ENCODE measurements at places on chromosomes 2 and 18.

DNA sequence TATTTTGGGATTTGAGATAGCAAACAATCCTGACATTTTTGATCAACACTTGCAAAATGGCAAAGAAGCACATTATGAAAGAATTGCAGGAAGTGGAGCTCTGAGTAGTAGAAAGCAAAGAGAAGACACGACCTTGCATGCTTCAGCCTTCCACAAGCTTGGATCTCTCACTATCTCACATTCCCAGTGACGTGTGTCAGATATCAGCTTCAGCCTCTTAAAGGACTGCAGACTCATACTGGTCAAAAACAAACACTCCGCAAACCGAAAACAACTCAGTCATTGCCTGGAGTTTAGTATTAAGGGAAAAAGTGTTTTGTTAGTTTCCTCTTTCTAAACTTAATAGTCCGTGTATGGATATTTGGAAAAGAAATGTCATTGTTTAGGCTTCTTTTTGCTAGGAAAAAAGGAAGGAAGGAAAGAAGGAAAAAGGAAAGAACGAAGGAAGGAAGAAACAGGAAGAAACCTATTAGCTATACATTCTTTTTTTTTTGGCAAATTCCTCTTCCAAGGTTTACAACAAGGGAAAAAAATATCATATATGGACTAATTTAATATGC is 32.6 kb upstream of the SLC40A1 start:
- DNase-seq = peak; percentile 89

- DNase-seq = peak; percentile 53
These were observed at the start of gene SEMA4C for GRCh38 chr2:96869822-96870625. Gene SEMA4C (minus strand): TSS chr2:96870080. CDS start chr2:96867886, 2,194 bp downstream.

DNA sequence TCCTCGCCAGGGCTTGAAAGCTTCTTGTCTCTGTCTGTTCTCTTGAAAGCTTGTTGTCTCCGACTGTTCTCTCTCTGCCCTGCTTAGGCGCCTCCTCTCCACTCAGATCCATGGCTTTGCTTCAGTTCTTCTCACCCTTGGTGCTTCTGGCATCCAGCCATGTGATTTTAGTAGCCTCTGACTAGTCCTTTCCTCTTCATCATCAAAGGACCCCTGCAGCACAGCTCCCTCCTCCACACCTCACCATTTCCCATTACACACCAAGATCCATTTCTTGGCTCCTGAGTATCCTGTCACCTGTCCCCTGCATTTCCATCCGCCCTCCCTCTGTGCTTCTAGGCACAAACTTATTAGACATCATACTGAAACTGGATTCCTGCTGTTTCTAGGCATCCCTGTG is 59.4 kb downstream of the ZNF236 start:
- no peak for DNase-seq

GRCh38 chr2:86344404-86344803 is 7.0 kb upstream of the REEP1 start:
- no peak for DNase-seq

DNA sequence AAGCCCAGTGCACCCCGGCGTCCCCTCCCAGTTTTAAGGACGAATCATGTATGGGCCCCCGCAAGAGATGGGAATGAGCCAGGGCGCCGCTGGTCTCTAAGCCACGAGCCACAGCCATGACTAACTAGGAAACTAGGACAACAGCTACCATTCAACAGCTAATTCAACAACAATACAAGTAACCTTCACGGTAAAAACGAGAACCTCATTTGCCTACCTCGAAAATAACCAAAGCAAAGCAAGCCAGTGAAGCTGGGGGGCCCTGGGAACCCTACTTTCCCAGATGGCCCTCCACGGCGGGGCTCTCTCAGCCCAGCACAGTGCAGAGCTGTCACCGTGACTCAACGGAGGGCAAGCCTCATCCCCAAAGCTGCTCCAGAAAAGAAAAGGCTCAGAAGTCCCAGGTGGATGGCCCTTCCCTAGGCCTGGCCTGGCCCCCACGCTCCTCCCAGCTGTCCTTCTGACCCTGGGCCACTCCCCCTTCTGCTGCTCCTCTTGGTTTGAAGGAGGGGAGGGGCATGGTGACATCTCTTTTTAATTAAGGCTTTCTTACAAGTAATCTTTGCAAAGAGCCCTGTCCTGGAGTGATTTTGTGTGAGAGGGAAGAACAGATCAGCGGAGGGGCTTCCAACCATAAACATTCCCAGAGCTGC is 126.3 kb downstream of the HDAC4 start:
- DNase-seq = peak; percentile 59

DNA sequence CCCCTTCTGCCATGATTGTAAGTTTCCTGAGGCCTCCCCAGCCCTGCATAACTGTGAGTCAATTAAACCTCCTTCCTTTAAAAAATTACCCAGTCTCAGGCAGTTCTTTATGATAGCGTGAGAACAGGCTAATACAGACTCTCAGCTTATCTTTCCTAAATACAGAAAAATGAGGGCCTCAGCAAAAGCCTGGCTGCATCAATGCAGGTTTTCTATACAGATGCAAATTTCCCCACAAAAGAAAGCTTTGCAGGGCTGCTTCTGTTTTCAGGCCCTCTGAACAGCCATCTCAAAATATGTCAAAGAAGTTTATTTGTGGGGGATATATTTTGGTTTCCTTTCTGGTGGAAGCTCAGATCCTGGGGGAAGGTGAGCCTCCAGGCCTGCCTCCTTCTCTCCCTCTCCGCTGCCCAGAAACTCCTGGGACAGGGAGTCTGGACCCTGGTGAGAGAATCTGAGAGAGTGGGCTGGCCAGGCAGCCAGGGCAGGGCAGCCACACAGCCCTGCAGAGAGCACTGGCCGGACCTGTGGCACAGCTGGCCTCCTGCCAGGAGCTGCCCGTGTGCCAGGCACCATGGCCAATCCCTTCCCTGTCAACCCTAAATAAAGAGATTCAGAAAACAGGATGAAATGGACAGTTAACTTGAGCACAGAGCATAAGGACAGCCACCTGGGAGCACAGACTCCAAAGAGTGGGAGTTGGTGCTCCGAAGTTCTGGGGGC is 21.6 kb upstream of the AGXT start:
- DNase-seq = no peak

DNA sequence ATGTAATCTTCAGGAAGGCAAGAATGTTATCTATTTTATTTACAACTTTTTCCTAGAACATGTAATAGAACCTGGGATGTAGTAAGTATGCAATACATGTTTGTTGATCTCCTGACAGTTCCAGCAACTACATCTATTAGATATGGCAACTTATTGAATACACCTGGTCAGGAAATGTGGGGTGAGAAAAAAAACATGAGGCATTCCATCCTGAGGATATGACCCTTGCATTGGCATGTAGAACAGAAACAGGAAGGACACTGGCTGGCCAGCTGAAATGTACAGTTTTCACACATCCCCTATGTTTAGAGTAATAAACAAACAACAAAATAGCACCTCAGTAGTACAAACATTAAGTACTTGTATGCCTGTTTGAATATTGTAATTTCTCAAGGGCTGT is 272.6 kb upstream of the NT5C1B start:
- no peak for DNase-seq

- no peak for DNase-seq
These were observed 16.8 kb upstream of the TMEM131 start for GRCh38 chr2:98012561-98012991.

- DNase-seq = no peak
These were observed 275.0 kb downstream of the MREG start for GRCh38 chr2:215738351-215738750.

DNA sequence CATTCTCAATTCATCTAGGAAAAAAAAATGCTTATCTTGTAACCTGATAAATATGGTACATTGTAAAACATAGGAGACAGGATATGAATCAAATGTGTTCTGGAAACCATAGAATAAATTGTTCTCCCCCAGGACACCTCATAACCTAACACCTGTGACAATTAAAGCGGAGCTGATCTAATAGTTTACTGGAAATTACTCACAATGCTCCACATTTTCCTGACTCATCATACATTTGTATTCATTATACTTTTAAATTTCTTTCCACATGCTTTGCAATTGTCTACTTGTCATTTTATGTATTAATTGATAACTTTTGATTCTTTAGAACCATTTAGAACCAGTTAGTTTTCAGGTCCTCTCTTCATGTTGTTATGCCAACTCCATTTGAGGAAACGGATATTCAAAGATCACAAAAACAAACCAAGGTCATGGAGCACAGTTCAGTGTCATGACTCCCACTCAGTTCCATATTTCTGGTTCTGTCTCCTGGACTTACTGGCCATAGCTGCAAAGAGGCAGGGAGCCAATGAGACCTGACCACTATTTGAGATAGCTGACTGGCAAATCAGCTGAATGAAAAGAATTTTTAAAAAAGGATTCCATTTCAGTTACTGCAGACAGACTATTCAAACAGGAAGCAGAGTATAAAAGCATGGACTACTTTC is 128.5 kb downstream of the CALCRL start:
- peak; percentile 71 for DNase-seq

DNA sequence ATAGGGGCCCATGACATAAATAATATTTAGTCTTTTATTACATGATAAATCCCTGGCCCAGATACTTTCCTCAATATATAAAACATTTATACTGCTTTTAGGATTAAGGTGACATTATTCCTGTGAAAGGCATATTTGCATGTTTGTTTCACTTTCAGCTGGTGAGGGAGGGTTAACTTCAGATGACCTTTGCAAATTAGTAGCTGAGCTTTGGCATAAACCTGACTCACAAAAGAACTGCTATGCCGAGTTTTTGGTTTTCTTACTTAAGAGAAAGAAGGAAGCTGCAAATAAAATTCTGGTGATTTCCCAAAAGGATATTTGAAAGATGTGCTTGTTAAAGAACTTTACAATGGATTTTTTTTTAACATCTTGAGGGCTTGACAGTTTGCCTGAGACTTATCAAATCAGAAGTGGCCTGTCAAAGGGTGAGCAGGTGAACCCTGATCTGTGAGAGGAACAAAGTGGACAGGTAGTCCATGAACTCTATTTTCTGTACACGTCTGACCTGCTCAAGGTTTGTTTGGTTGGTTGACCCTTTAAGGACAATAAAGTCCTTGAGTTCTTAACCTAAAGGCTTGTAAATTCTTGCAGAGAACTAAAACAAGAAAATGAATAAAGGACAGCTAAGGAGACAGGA is 93.5 kb downstream of the FAM124B start:
- no peak for DNase-seq

DNA sequence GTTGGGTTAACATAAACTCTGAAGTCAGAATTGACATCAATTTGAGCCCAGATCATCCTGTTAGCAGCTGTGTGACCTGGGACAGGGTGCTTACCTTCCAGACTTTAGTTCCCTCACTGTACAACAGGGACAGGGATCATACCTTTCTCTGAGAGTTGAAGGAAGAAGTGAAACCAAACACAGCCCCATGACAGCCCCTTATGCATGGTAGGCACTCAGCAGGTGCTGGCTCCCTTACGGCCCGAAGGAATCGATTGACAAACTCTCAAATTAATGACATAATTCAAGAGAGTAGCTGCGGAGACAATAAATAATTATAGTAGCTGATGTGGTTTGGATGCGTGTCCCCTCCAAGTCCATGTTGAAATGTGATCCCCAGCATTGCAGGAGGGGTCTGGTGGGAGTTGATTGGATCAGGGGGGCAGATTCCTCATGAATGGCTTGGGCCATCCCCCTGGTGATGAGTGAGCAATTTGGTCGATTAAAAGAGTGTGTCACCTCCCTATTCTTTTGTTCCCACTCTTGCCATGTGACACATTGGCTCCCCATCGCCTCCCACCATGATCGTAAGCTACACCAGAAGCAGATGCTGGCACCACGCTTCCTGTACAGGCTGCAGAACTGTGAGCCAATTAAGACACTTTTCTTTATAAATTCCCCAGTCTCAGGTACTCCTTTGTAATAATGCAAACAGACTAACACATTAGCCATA is 72.4 kb downstream of the ODC1 start:
- DNase-seq = no peak

GRCh38 chr2:135561925-135562324 is 30.6 kb downstream of the R3HDM1 start:
- DNase-seq = peak; percentile 5

DNA sequence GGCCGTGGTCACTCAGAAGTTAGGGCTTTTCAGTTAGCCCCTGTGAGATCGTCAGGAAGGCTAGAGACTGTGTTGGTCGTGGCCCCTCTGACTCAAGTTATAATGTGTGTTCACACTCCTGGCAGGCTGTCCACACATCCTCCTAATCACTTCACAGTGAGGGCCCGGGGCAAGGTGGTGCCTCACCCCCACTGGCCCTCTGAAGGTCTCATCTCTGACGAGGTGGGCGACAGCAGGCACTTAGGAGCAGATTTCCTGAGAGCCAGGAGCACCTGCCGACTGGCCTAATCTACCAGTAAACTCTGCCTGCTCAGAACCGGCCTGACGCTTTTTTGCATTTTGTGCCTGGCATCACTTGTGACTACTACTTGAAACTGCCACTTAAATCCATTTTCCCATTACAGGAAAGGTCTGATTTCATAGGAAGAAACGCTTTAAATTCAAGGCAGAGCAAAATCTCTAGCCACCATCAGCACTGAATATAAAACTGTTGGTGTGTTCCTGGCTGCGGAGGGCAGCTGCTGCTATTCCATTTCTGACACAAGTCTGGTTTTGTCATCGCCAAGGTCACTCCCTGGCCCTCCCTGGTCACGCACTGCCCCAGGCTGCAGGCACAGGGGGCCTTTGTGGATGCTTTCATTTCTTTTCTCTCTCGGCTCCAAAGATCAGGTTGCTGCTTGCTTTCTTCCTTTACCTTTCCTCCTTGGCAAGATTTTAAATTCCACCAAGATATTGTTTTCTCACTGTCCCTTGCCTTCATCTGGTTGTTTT is 48.0 kb downstream of the RAB12 start:
- no peak for DNase-seq

- DNase-seq = peak; percentile 36
These were observed 136.1 kb downstream of the PARD3B start for GRCh38 chr2:204681412-204681811.

DNA sequence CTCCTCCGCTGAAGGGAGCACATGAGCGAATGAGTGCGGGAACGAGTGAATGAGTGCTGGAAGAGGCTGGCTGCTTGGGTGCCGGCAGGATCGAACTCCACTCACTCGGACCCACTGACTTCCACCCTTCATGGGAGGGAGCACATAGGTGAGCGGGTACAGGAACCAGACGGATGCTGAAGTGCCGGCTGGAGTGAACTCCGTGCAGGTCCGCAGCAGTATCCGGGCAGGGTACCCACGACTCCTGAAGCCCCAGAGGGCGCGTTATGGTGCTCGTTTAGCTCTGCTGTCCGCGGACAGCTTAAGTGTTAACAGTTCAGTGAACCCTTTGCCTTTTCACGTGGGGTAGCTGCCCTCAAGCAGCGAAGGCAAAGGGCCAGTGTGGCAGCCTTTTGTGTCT is 23.2 kb downstream of the RPRM start:
- no peak for DNase-seq

Measured in cardiac fibroblast (primary cell).